ENCODE measurements at places on chromosomes 1 and 21. TPM values are rescaled to one million over a fixed set of nuclear protein-coding genes. Genes with fewer than 3 reads are reported as not detected.

Gene PLA2G2F
- not detected for total RNA-seq

Gene ZNF669
- total RNA-seq = 8.2 TPM

Gene TNFRSF1B
- total RNA-seq = 370 TPM

Gene KCNA2
- total RNA-seq = 2.4 TPM

Gene RGS4
- total RNA-seq = not detected

Gene F13B
- not detected for total RNA-seq

Gene TBX19
- 2.0 TPM for total RNA-seq

Gene DYNLT4
- 0.40 TPM for total RNA-seq

Gene SLC6A17
- total RNA-seq = not detected

Gene C1orf210
- total RNA-seq = not detected

GRCh38 chr1:167861664-167862381, 52.1 kb downstream of the ADCY10 start:
- no peak for DNase-seq

DNA sequence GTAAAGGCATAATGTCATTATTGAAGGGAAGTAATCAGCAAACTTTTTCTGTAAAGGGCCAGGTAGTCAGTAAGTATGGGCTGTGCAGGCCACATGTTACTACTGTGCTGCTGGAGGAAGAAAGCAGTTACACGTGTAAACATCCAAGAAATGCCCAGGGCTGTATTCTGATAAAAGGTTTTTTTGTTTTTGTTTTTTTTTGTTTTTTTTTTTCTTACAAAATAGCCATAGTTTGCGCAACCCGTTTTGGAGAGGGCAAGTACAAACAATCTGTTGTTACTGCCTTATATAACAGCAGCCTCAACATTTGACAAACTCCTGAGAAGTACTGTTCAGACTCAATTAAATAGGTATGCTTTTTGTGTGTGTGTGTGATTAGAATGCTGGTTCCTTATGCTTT, 26.7 kb upstream of the MTMR11 start:
- DNase-seq = no peak

DNA sequence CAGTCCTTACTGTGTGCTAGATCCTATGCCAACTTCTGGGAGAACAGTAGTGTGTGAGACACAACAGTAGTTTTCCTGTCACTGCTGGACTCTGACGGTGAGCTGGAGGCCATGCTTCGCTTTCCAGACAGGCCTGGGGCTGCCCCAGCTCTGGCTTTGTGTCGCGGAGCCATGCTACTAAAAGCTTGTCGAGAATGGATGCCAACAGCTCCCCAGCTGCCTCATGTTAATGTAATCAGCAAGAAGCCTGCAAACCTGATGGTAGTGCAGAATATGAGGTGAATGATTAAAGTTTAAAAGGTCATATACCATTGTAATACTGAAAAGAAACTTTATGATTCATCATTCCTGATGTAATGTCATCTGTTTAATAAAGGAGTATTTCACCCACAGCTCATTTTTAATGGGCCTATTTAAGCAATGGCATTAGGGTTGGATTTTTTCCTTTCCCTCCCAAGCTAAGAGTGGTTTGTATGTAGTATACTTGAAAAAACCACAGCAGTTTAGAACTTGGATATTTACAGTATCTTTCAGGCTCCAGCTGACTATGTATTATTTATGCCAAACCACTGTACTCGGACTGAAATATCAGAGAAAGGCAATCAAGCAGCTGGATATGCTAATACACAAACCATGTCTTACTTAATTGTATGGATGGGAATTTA, 343.0 kb downstream of the NUF2 start:
- DNase-seq = no peak

- peak; percentile 52 for DNase-seq
Measured at GRCh38 chr1:16167331-16168143, 11.7 kb upstream of the EPHA2 start.

DNA sequence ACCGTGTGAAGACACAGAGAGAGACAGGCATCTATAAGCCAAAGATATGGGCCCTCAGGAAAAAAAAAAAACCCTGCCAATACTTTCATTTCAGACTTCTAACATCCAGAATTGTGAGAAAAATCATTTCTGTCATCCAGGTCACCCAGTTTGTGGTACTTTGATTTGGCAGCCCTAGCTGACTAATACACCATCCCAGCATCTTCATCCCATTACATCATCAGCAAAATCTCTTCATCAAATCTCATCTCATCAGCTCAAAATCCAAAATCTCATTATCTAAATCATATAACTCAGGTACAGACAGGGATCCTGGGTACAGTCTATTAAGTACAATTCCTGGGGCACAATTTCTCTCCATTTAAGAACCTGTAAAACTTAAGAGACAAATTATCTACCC, 51.9 kb upstream of the GJA8 start:
- DNase-seq = no peak

DNA sequence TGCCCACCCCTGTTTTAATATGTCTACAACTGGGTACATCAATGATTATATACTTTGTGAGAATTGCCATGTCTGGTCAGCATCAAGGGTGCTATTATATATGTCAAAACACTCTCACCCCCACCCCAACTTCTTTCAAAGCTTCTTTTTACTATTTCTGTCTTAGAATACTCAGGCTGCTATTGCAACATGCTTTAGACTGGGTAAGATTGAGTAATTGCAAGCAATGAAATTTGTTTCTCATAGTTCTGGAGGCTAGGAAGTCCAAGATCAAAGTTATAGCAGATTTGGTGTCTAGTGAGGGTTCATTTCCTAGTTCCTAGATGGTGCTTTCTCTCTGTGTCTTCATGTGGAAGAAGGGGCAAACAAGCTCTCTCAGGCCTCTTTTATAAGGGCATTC, 100.5 kb upstream of the KCNK1 start:
- no peak for DNase-seq

- DNase-seq = no peak
Measured at GRCh38 chr1:184806296-184806721, 51.7 kb upstream of the EDEM3 start.

DNA sequence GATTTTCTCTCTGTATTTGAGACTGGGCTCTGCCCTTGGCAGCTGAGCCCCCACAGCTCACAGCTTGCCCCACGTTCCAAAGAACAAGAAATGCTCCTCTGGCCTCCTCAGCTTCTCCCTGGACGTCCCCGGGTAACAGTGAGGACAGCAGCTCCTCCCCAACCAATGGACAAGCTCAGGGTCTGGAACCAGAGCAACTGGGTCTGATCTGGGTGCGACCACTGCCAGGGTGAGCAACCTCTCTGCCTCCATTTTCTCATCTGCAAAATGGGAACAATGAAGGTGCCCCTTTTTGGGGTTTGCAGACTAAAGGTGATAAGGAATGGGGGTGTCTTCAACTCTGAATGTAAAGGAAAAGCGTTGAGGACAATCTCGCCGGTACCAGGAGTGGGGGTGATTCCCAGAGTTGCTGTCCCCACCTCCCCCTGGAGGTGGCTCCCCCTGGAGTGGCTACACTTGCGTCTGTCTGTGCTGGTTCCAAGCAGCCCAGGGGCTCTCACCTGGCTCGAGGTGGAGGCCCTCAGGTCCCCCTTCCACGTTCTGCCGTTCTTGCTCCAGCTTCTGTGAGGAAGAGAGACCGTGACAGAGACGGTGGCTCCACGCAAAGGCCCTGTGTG, 6.9 kb downstream of the C21orf58 start:
- no peak for DNase-seq

DNA sequence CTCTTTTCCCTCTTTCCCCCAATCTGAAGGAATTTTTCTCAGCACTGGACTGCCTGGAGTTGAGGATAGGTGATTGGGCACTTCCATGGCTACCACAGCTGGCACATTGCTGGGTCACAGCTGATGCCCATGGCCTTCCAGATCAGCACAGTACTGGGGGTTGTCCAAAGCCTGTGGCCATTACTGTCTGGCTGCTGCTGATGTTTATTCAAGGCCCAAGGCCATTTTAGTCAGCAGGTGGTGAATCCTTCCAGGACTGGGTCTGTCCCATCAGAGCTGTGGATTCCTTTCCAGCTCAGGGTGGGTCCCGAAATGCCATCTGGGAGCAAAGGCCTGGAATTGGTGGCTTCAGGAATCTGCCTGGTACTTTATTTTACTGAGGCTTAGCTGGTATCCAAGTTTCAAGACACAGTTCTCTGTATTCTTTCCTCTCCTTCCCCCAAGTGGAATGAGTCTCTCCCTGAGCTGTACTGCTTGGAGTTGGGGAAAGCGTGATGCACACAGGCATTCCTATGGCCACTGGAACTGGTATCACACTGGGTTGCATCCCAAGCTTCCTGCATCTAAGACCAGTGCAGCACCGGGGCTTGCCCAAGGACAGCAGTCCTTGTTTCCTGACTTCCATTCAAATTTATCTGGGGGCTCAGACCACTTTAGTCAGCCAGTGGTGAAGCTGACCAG, 19.1 kb downstream of the GPR88 start:
- DNase-seq = no peak
